H9 (cell line): ENCODE measurements at places on chromosomes 2 and 18. TPM values are rescaled to one million over a fixed set of nuclear protein-coding genes. Genes with fewer than 3 reads are reported as not detected.

DNA sequence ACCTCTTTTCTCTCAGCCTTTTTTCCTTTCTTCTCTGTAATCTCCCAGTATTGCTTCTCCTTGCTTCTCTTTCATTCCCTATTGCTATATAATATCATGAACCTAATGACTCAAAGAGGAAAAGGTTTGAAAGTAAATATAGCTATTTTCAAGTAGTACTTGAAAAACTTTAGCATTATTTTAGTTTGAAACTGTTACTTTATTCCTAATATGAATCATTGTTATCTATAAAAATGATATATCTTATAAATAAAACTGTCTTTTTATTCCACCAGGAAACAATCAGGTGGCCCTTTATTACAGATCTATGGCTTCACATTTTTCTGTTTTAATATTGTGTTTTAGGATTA lies 311 bp upstream of the SCN1A start:
- no peak for DNase-seq

DNA sequence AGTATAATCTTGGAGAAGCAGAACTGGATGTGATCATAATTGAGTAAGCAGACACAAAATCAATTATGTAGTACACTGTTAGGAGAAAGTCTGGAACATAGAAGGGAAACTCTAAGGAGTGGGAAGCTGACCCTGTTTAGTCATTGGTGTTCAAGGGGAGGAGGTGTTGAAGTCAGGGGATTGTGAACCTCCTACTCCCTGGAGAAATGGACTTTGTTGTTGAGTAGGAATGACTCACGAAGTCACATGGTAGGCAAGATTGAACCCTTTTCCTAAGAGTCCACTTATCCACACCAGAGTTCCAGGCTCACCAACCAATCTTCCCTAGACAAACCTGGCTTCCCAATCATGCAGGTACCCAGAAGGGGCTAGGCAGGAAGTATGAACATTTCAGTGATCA lies 81.0 kb upstream of the BCL11A start:
- no peak for DNase-seq

GRCh38 chr2:227862227-227862740 lies 9.1 kb upstream of the DAW1 start:
- DNase-seq: no peak

DNA sequence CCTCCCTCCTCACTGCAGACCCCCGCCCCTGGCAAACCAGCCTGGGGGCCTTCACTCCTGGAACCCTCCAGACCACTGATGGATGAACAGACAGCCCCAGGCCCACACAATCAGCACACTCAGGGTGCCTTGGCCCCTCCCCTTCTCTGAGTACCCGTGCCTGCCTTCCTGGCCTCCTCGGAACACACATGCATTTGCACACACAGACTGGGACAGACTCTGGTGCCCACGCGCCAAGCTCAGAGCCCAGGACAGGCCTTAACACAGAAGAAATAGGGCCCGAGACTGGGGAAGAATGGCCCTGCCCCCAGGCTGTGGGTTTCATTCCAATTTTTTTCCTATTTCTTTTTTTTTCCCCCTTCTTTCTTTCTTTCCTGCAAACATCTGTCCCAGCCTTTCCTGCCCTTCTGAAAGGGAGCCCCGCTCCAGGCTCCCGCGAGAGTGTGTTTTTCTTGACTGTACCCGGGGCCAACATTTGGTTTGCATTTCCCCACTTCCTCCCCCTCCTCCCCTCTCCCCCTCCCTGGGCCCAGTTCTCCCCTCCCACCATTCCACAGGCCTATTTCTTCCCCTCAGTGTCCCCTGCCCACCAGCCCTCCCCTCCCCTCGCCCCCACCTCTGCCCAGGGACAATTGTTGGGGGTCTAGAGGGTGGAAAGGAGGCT lies 618 bp upstream of the TNS1 start:
- DNase-seq: no peak

DNA sequence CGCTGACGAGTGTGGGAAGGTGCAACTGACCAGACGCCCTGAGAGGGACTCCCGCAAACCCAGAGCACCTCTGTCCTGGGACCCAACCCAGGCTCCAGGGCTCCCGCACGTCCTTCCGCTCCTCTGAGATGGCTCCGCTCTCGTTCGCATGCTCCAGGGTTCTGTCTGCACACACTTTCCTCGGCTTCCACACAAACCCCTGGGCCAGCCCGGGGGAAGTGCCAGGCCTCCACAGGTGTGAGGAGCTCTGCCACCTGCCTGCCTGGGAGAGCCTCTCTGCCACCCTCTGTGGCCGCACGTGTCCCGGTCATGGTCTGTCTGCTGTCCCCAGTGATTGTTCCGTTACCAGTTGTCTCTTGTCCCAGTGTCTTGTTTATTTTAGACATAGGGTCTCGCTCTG lies 222.9 kb downstream of the HDAC4 start:
- no peak for DNase-seq

DNA sequence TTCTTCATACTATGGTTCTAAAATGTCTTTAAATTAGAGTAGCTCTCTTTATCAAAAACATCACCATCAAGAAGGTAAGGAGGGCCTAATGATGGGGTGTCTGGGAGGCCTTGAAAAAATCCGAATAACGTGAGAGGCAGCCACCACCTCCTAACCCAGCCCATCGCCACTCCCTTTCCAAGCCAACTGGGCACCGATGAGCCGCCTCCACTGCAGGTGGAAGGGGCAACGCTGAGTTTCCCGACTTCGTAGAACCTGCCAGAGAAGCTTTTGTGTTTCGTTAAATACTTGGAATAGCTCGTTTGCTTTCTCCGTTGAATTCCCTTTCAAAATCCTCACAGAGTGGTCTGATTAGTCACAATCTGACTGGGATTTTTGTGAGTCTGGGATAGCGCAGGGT lies 22.0 kb upstream of the RPL31 start:
- DNase-seq: no peak

DNA sequence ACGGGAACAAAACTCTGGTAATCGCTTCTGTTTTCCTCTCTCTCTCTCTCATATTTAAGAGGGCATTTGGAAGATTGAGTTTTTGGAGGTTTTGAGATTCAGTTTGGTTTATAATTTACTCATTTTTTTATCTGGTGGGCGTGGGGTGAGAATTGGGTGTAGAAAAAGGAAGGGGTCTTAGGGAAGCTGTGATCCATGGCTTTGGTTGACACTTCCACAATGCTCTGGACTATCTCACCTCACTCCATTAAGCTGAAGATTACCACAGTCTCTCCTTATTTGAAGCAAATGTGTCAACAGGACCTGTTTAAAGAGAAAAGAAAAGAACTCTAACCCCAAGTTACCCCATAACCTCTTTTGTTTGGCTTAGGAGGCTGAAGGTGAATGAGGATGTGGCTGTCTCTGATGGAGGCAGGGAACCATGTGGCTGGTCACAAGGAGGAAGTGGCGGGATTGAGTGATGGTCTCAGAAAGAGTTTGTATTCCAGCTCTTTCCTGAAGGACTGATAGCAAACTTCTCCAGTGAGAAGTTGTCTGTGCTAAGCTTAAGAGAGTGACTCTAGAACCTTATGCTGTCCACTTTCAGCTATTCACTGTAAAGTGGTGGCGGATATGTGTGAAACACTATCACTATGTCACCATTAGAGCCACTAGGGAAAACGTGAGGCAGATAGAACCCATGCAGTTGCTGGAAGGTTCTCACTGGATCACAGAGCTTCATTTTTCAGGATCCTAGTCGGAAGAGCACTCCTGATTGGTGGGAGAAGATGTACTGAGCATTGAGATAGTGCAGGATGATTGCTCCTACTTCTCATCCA lies 934 bp downstream of the ZNF804A start:
- no peak for DNase-seq

GRCh38 chr2:3041841-3042600 lies 335.6 kb downstream of the EIPR1 start:
- no peak for DNase-seq

- no peak for DNase-seq
Measured at GRCh38 chr2:127516041-127516762, 10.1 kb downstream of the IWS1 start.

DNA sequence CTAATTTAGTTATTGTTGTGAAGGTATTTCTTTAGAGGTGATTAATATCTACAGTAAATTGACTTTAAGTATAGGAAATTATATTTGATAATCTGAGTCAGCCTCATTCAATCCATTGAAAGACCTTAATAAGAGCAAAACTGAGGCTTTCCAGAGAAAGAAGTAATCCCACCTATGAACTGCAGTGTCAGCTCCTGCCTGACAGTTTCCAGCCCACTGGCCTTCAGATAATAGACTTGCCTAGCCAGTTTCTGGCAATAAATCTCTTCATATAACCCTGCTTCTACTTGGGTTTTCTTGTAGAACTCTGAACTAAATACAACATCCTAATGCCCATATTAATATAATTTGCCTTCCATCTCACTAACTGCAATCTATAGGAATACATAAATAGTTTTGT lies 437.9 kb upstream of the UBE2E3 start:
- DNase-seq: no peak

DNA sequence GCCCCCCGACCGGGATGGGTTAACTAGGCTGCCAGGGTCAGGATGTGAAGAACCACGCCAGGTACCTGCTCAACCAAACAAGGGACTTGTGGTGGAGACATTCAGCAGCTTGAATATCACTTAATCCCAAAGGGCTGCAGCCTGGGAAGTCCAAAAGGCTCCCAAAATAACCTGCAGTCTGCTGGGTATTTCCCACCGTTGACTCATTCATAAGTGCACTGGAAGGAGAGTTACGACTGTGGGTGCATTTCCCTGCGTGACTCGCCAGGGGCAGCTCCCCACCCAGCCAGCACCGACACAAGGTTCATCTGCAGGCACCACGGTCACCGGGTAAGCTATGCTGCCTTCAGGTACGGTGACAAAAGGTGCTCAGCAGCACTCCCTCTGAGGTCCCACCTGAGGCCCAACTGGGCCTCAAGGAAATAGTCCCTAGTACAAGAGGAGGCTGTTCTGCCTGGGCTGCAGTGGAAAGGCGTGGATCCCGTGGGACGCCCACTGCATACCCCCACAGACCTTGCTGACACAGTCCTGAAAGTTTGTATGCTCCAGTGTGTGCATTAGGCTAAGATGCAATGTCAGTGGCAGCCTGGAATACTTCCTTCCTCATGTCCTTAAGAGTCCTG lies 86.5 kb downstream of the UXS1 start:
- no peak for DNase-seq

DNA sequence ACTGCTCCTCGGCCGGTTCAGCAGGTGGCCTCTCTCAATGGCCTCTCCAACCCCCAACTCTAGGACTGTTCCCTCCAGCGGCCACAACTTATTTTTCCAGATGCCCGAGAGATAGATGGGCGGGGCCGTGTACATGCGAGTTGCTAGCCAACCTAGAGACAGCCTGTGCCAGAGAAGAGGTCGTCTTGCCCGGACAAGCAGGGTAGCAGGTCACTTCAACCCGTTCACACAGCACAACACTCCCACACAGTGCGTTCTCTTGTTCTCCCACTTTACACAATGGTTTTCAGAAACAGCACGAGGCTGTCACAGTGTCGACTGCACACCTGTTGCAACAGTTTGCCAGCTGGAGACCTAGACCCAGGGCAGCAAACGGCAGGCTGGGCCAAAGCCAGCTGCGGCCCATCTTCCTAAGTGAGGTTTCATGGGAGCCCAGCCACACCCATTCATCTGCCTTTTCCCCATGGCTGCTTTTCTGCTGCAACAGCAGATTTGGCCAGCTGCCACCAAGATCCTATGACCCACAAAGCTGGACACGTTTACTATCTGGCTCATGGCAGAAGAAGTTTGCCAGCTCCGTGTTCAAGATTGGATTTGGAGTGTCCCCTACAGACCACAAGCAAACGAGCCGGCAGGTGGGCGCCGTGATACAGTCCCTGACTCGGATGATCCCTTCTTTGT lies 7.3 kb upstream of the PRLH start:
- DNase-seq: no peak

GRCh38 chr2:216371721-216372702 lies at the start of gene MARCHF4:
Gene MARCHF4, minus strand, starts transcription at chr2:216372483. Its CDS starts 2,223 bp downstream, at chr2:216370260.
- DNase-seq: peak; percentile 88

NGEF gene
- 1.9 and 2.2 TPM in 2 replicates for total RNA-seq

TNFAIP6 gene
- 0.81 and 1.2 TPM in 2 replicates for total RNA-seq

MARCO gene
- not detected in 2 replicates for total RNA-seq

AGXT gene
- total RNA-seq: not detected in 2 replicates

ALLC gene
- total RNA-seq: not detected in 2 replicates

UGT1A9 gene
- not detected in 2 replicates for total RNA-seq

NEB gene
- 0.75 and 0.98 TPM in 2 replicates for total RNA-seq

LAPTM4A gene
- 131 and 136 TPM in 2 replicates for total RNA-seq
